ENCODE measurements at places on chromosomes 7 and 10. TPM values are rescaled to one million over a fixed set of nuclear protein-coding genes. Genes with fewer than 3 reads are reported as not detected.

The FLNC gene
- 27.3 TPM for total RNA-seq

The MKI67 gene
- 14.3 TPM for total RNA-seq

The VSIR gene
- 38.2 TPM for total RNA-seq

- DNase-seq: no peak
Measured at GRCh38 chr10:51302316-51302715, 228.0 kb downstream of the PRKG1 start.

DNA sequence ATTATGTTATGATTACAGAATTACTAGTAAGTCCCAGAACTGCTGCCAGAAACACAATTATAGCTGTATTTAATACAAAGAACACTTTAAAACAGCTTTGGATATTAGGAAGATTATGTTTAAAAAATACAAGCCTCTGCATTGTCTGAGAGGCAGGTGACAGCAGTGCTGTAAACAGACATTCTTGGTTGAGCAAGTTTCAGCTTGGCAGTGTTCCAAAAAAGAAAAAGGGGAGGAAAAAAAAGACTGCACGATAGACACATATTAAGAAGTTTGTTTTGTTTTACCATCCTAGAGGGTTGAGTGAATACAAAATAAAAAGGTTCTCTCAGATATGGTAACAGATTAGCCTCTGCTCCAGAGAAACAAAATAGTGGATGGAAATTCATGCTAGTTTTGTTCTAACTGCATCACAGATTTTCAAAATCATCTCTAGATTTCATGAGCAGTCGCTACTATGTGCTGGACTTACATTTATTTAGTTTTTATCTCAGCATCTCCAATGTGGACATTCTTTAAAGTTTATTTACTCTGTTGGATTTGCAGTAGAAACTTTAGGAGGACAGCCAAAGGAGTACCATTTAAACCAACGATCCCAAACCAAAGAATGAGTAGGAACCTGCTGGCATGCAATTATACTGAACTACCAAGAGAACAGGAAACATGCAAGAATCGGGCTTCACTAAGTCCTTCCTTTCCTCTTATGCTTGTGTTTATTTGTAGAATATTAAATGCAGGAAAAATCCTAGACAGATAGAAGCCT, 9.0 kb downstream of the FAM204A start:
- DNase-seq: no peak

- DNase-seq: no peak
Measured at GRCh38 chr10:69996611-69997010, 56.0 kb upstream of the MACROH2A2 start.

DNA sequence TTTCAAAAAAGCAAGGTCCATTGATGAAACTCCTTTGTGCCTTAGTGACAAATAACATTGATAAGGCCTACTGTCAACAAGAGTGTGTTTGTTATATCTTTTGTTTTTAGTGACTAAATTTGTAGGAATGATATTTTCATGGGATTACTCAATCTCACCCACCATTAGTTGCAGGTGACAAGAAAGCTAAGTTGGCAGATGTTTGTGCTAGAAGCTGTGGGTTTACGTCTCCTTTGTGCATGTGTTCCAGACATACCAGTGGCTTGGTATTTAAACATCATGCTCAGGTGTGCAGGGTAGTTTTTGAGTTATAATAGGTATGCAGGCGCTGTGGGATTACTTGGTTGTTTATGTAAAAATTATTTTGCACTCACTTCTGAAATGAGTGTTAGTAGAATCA, 178.6 kb downstream of the ANKRD30A start:
- DNase-seq: no peak

DNA sequence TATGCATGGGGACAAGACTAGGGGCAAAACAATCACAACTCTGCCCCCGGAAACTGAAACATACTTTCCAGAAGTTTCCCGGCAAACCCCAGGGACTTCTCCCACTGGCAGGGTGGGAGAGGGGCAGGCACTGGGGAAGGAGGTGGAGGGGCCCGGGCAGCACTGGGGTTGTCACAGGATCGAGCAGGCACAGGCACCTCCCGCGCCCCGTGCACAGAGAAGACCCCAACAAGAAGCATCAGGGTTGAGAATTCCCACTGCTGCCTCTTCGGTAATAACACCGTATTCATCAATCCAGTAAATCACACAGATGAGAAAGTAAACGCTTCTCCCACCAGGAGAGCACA, 490.5 kb downstream of the PTPRN2 start:
- no peak for DNase-seq

DNA sequence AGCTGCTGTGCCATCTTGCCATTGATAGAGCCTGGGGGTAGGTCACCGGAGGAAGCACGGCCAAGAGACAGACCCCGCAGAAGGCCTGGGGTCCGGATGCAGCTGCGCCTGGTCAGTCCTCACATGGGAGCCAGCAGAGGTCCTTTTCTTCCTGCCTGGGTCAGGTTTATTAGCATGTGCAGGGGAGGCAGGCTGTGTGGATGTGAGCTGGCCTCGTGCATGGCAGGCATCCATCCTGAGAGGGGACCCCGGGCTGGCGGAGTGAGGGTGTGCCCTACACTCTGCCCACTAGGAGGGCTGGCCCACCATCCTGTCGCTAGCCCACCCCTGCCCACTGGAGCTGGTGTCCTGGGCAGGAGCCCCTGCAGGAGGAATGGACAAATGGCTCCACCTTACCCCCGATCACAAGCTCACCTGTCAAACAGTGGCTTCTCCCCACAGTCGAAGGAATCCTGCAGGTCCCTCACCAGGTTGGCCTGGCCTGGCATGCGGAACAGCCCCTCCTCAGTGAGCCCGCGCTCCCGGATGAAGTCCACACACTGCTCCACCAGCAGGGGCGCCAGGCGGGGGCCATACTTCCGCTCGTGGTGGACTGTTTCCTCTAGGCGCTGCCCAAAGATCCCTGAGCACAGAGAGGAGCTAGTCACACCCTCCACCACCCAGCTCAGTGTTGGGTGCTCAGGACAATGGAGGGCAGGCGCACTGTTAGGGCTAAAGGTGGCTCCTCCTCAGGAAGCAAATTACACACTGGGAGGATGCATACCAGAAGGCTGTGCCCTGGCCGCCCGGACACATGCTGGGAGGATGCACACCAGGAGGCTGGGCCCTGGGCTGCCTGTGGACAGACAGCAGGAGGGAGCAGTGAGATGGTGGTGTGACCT, 145.4 kb downstream of the ARHGAP22 start:
- no peak for DNase-seq

DNA sequence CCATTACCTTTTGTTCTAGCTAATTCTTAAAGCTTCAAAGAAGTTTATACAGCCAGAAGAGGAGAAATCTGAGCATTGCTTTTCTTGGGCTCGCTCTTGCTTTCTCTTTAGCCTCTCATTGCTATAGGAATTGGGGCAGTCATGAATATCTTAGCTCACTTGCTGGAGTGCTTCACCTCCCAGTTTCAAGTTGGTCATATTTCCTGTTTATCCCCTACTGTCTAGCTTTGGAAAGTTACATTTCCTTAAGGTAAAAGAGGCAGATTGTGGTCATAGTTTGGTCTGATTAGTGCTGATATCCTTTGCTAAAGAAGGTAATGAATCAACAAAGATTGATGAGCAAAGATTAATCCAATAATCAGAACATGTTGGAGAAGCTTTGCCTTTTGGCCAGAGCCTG, 77.7 kb upstream of the GLI3 start:
- no peak for DNase-seq

GRCh38 chr7:36777062-36777461, 52.8 kb upstream of the AOAH start:
- DNase-seq: no peak

DNA sequence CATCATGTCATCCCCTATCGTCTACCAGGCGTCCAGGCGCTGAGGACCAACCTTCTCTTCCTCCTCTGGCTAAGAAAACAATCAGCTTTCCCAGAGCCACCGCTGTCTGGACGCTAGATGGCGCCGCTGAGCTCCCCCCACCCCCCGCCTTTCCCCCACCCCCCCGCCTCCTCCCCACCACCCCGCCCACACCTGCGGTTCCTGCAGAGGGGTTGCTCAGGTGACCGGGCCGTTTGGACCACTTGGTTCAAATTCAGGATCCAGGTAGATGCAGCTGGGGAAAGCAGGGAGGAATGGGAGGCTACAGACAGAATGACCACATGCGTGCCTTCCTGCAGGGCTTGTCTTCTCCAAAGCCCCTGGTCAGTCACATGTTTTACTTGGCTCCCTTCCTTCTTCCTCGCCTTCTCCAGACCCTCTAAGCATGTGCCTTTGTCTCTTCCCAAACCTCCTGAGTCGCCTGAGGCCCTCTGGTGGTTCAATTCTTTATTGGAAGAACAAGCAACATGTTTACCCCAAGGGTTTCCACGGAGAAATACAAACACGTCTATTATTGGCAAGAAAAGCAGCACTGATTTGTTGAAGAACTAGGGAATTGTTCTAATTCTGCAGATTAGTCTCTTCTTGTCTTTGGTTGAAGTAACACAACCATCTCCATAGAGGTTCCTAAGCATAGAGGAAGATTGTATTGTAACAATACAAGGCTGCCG, 24.7 kb downstream of the AOC1 start:
- no peak for DNase-seq

DNA sequence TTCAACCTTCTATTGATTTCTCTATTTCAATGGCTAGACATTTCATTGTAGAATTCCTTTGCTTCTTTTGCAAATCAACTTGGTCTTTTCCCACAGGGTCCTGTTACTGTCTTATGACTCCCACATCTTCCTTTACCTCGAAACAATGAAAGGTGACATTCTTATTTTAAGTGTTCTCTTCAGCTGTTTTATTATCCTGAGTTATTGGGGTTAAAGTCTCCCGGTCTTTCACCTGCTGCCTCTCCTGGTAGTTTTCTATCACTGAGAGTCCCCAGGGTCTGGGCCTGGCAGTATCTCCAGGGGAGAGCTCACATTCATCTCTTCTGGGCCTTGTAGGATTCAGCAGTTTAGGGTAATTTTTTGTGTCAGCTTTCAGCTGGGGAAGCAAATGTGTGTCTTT, 95.8 kb downstream of the HECW1 start:
- DNase-seq: no peak

GRCh38 chr10:119896937-119897770, 4.6 kb downstream of the SEC23IP start:
- no peak for DNase-seq

DNA sequence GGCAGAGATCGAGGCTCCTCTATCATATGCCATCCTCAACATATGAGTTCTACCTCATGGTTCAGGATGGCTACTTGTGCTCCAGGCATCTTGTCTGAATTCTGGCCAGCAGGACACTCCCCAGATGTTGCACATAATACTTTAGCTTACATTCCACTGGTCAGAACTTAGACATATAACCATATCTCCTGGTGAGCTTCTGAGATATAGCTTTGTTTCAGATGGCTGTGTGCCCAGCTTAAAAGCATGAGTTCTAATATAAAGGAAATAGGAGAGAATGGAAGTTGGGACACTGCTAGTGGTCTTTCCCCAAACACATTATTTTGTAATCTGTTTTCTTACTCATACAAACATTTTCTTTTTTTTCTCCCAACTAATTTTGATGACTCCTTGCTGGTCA, 50.8 kb upstream of the IFRD1 start:
- DNase-seq: no peak
